ENCODE measurements at places on chromosomes 13 and 19.

DNA sequence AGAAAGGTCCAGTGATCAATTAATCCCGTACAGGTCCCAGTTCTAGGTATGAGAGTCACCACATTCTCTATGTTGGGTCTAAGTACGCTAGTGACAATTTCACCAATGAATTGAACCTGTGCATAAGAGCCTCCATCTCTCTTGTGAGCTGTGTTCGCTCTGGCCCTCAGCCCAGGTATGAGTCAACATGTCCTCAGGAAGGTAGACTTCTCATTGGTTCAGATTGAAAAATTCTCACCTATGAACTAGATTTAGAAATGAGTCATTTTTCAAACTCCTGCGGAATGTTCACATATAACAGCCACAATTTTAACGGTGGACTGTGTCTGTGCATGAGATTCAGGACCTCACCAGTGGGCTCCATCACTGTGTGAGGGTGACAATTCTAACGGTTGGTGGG lies 12.7 kb upstream of the ZNF43 start:
- H3K36me3 ChIP-seq: peaks cover 75% of the 10 kb centered on the region
- no peaks in the 10 kb centered on the region for H3K27me3 ChIP-seq
- no peak for DNase-seq
- H3K4me3 ChIP-seq: no peak overlapping the region
- H3K27ac ChIP-seq: no peak overlapping the region

DNA sequence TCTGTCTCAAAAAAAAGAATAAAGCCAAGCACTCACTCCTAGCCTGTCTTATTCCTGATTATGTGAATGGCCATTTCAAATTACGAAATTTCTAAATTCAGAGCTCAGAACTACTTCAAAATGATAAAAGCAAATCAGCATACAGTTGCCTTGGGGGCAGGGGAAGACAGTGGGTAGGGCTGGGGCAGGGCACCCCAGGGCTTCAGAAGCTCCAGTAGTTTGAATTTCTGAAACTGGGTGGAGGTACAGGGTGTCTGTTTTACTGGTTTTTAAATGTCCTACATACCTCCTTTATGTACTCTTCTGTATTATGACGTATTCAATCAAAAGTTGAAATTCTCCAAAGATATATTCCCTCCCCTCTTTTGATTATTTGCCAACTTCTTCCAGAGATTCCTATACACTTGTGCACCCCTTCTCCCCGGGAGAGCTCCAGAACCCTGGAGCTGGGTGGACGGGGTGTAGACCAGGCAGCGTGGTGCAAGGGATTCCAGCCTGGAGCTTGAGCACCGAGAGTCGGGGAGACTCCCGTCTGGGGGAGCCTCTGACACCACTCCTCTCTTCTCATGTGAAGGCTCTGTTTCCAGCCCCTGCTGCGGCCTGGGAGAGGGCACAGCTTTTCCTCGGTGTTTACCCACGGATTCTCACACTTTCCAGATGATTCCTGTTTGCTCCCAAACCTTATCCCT lies 84.7 kb upstream of the GPR183 start:
- no peak overlapping the region for H3K4me3 ChIP-seq
- H3K4me1 ChIP-seq: no peaks in the 10 kb centered on the region
- peaks cover 5% of the 10 kb centered on the region for H3K36me3 ChIP-seq
- DNase-seq: no peak
- H3K27me3 ChIP-seq: no peaks in the 10 kb centered on the region

DNA sequence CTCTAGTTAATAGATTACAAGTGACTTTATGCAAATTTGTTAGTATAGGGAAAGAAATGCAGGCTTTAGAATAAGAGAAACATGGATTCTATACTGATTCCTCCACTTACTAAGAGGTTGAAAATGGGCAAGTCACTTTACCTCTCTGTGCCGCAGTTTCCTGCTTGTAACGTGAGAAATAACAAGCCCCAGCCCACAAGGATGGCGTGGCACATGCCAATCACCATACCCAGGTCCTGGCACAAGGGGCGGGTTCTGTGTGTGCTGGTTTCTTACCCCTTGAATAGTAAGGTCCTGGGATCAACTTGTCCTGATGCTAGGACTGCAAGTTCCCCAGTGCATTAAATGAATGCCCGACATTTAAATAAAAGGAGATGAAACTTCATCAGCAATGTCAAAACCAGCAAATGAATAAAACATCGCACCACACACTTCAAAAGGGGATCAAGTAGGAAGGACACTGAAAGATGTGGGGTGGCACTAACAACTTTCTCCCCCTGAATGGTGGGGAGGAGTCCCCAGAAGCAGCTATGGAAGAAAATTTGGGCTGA lies 7.9 kb upstream of the SIGLEC9 start:
- no peak overlapping the region for H3K27ac ChIP-seq
- DNase-seq: no peak
- no peaks in the 10 kb centered on the region for H3K36me3 ChIP-seq
- no peaks in the 10 kb centered on the region for H3K4me1 ChIP-seq
- peaks cover 13% of the 10 kb centered on the region for H3K27me3 ChIP-seq

DNA sequence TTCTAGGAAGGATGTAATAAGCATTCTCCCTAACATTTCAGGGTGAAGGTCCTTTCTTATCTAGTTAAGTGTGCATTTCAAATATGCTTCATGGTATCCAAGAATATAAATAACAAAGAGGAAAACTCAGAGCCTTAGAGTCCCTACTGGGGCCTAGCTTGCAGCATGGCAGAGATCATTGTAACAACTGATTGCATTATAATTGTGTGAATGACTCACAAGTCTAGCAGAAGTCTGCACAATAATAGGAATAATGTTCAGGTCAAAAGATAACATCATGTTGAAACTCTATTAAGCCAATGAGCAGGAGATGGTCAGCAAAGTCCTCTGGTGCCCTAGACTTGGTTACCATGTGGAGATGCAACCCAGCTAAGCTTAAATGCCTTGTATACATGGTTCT lies 3.4 kb downstream of the POSTN start:
- no peaks in the 10 kb centered on the region for H3K27me3 ChIP-seq
- H3K36me3 ChIP-seq: no peaks in the 10 kb centered on the region
- H3K4me1 ChIP-seq: no peaks in the 10 kb centered on the region
- H3K4me3 ChIP-seq: no peak overlapping the region
- no peak overlapping the region for H3K27ac ChIP-seq

- H3K4me3 ChIP-seq: no peak overlapping the region
- no peaks in the 10 kb centered on the region for H3K4me1 ChIP-seq
- H3K36me3 ChIP-seq: no peaks in the 10 kb centered on the region
- no peak for DNase-seq
Observed at GRCh38 chr19:8600816-8601215, 9.7 kb downstream of the ADAMTS10 start.

- H3K27ac ChIP-seq: no peak overlapping the region
- H3K36me3 ChIP-seq: no peaks in the 10 kb centered on the region
- H3K27me3 ChIP-seq: no peaks in the 10 kb centered on the region
- H3K4me1 ChIP-seq: no peaks in the 10 kb centered on the region
- H3K4me3 ChIP-seq: no peak overlapping the region
Observed at GRCh38 chr13:91520952-91521351, 122.5 kb downstream of the GPC5 start.

GRCh38 chr19:34104096-34104495 lies 68.2 kb upstream of the LSM14A start:
- H3K4me1 ChIP-seq: no peaks in the 10 kb centered on the region
- H3K4me3 ChIP-seq: no peak overlapping the region
- no peak for DNase-seq
- H3K27ac ChIP-seq: no peak overlapping the region
- H3K27me3 ChIP-seq: peaks cover 4% of the 10 kb centered on the region

GRCh38 chr19:2201473-2202148 lies 34.5 kb downstream of the PLEKHJ1 start:
- no peak overlapping the region for H3K27ac ChIP-seq
- no peaks in the 10 kb centered on the region for H3K4me1 ChIP-seq
- no peaks in the 10 kb centered on the region for H3K27me3 ChIP-seq
- no peak for DNase-seq

- no peak overlapping the region for H3K4me3 ChIP-seq
- no peak for DNase-seq
- no peak overlapping the region for H3K27ac ChIP-seq
- peaks cover 7% of the 10 kb centered on the region for H3K27me3 ChIP-seq
- no peaks in the 10 kb centered on the region for H3K4me1 ChIP-seq
- no peaks in the 10 kb centered on the region for H3K36me3 ChIP-seq
Observed at GRCh38 chr13:21872795-21873194, 201.9 kb downstream of the FGF9 start.

All from DND-41 (cell line).